SW 1271 (cell line): ENCODE measurements at places on chromosomes 16 and 17.

DNA sequence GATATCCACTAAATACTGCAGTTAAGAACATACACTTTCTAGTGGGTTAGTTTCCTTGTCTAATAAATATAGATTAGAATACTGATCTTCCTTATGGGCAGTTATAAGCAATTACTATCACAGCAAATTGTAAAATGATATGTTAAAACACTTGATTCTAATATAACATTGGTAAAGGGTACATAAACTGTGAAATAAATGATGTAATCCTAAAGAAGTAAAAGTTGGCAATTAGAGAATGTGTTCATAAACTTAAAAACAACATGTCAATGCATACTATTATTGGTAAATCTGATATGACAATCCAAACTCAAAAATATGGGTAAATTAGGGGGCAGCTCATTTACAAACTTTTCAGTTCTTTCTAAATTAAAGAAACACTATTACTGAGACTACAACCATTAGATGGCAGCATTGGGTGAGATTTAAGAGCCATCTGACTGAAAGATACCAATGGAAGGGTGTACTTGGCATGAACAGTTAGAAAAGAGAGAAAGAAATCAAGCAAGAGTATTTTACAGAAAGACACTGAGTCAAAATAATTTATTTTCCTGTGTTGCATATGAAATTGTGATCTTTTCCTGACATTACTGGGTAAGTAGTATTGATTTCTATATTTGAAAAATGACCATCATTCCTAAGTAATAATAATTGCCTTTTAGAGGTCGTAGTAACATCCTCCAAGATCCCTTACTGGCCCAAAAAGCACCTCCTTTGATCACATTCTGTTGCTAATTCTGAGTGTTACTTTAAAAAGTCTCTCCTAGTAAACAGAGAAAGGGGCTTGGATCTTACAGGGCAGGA, 119.6 kb downstream of the SPAG9 start:
- DNase-seq = peak; percentile 68

GRCh38 chr16:11833951-11834695, 17.2 kb downstream of the RSL1D1 start:
- no peak for DNase-seq

- no peak for DNase-seq
Measured at GRCh38 chr16:65697521-65697920, 575.7 kb upstream of the CDH11 start.

GRCh38 chr17:40356990-40357881, 7.3 kb downstream of the GJD3 start:
- DNase-seq = no peak

DNA sequence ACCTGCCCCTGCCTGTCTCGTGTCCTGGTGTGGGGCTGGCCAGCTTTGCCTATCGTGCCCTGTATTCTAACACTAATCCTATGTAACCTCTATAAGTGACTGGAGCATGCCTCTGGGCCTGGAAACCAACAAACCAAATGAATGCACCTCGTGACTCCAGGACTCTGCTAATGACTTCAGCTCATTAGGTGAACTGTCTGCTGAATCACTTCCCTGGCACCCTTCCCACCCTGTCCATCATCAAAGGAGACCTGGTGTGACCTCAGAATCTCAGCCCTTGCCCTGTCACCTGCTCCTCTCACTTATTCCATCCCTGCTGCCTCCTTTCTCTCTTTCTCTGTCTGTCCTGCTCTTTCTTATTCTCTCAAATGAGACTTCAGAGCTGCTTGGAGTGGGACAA, 322.4 kb downstream of the CBLN1 start:
- no peak for DNase-seq

GRCh38 chr16:79592186-79592585, 8.4 kb downstream of the MAF start:
- DNase-seq = no peak

- no peak for DNase-seq
Measured at GRCh38 chr16:13793841-13794409, 126.0 kb upstream of the ERCC4 start.

DNA sequence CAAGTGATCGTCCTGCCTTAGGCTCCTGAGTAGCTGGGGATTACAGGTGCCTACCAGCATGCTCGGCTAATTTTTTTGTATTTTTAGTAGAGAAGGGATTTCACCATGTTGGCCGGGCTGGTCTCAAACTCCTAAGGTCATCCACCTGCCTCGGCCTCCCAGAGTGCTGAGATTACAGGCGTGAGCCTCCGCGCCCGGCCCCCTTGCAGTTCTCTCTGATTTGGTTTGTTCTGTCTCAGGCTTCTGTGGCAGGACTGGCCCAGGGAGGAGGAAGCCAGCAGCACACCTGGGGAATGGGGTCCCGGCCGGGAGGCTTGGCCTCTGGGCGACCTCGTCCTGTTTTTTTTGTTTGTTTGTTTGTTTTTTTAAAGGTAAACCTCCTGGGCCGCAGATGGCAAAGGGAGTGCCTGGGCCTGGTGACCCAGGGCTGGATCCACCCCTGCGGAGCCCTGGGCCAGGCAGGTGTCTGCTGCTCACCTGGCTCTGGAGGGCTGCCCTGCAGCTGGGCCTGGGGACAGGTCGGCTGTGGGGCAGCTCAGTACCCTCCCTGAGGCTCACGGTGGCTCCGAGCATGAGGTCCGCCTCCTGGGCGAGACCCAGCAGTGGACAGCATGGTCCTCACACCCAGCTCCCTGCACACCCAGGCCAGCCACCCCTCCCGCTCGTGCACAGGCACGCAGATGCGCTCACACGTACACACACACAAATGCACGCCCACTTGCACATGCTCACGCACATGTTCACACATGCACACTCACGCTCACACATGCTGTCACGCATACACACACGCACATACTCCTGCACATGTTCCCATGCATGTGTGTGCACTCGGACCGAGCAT, 3.3 kb upstream of the NUDT16L1 start:
- DNase-seq = no peak

GRCh38 chr17:67412032-67412431, 35.0 kb downstream of the PITPNC1 start:
- DNase-seq = no peak

- no peak for DNase-seq
Measured at GRCh38 chr16:17770104-17770503, 299.3 kb upstream of the XYLT1 start.

DNA sequence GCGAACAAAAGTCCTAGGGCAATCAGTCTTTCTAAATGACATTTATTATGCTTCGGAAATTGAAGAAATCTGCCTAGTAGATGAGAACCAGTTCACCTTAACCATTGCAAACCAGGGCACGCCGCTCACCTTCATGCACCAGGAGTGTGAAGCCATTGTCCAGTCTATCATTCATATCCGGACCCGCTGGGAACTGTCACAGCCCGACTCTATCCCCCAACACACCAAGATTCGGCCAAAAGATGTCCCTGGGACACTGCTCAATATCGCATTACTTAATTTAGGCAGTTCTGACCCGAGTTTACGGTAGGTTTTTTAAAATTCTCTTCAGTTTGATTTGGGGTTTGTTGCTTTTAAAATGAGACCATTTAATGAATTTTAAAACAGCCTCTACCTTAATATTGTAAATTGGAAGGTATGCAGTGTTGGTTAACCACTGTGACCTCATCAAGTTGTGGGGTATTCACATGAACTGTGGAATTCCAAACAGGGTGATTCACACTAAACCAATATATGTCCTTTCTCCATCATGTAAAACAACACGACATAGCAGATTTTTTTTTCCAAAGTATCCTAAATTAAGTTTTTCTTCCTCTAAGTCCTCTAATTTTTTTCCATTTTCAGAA, 6.2 kb upstream of the EVI2A start:
- peak; percentile 38 for DNase-seq

- DNase-seq = no peak
Measured at GRCh38 chr16:84199861-84200260, 8.9 kb downstream of the ADAD2 start.

GRCh38 chr16:78770353-78771091, 671.1 kb downstream of the WWOX start:
- DNase-seq = no peak

- DNase-seq = peak; percentile 22
Measured at GRCh38 chr17:68512960-68513474, 787 bp downstream of the PRKAR1A start.

DNA sequence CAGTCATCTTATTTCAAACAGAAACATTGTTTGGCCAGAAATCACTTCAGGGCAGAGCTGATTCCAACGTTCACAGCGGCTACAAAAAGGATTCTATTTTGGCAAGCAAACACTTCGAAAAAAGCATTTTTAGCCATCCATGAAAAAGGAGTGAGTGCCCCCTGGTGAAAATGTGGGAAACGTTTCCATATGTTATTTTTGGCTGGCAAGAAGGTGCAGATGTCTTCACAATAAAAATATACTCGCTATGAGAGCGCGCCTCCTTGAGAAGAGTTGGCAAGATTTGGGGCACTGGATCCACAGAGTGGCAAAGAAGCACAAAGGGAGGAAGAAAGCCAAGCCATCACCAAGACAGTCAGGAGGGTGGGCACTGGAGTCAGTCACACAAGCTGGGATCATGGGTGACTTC, 191.1 kb downstream of the CHD9NB start:
- DNase-seq = no peak

DNA sequence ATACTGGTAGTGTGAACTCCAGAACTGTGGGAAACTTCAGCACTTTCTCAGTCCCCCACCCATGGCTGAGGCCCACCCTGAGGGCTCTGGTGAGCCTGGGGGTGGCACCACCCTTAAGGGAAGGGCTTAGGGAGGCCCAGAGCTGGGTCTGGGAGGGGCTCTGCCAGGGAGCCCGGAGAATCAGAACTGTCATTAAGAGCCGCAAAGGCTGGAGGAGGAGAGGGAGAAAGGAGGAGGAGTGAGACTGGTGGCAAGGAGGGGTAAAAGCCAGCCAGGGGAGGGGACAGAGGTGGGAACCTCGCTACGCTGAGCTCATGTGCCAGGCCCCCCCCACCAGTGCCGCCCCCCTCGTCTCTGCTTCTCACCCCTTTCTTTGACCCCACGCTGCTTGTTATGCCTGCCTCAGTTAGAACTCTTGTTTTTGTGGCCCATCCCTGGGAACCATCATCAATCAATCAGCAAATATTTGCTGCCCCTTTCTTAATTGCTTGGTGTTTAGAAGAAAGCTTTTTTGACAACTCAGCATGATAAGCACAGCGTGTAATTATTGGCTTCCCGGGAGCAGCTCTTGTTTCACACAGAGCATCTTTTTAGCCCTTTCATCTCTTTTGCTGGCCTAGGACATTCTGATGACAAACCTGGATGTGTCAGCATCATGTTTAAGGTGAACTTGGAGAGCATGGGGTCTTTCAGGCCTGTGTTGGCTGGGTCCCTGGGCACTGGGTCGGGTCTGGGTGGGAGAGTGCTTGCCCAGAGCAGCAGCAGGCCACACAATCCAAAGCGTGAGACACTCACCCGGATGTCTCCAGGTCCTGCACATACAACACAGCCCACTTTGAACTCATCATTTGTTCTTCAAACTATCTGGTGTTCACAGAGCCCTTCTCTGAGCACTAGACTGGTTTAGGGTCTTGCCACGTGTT, 77.7 kb downstream of the NETO2 start:
- no peak for DNase-seq

DNA sequence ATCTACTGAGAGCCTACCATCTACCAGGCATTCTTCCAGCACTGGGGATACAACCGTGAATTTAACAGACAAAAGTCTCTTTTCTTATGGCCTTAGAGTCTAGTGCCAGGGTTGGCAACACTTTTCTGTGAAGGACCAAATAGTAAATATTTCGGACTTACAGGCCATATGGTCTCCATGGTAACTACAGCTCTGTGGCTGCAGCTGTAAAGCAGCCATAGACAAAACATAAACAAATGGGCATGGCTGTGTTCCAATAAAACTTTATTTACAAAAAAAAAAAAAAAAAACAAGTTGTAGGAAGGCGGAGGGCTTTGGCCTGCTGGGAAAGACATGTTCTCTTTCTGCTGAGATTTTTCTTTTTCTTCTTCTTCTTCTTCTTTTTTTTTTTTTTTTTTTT, 98.7 kb downstream of the ABCC12 start:
- no peak for DNase-seq

DNA sequence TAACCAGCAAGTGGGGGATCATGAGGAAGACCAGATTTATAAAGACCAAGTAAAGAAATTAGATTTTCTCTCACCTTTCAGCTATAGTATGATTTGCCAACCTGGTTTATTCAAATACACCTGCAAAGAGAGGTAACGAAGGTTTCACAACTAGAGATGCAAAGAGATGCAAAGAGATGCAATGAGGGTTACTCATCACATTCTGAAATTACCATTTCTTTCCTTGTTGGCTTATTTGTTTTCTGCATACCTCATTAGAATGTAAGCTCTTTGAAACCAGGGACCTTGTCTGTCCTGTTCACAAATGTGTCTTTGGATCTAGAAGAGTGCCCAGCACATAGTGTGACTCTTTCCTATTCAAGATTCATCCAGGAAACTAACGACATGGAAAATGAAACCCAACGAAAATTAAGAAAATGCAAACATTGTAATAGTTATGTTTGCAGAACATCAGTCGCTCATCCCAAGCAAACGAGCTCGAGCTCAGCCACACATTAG, 9.0 kb upstream of the LONP2 start:
- no peak for DNase-seq
